Activated CD4-positive, alpha-beta memory T cell treated with anti-CD3 and anti-CD28 coated beads for 36 hours (primary cell): ENCODE measurements at places on chromosomes 3 and 15. TPM values are rescaled to one million over a fixed set of nuclear protein-coding genes. Genes with fewer than 3 reads are reported as not detected.

DNA sequence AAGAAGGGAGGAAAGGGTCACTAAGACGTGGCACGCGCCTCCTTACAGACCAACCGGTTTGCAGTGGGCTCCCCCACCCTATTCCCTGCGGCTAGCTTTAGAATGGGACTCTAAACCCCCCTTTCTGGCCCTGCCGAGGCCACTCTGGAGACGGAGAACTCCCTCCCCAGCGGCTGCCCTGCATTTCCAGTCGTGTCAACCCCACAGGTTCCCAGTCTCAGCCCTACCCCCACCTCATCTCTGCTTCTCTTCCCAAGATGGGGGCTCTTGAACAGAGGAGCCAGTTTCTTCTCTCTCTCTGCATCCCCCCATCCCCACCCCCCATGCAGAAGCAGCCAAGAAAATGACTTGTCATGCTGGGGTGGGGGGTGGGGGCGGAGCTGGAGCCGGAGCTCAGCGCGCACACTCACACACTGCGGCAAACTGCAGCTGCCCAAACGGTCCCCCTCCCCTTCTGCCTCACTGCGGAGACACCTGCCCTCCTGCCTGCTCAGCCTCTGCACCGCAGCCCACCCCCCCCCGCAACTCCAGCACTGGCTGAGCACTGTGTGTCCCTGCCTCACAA, 871 bp downstream of the MAP1A start:
- no peak for DNase-seq

Gene HIGD2B
- total RNA-seq, result 0.31 TPM

GRCh38 chr15:91348752-91349500, 248.9 kb downstream of the SV2B start:
- peak; percentile 21 for DNase-seq

DNA sequence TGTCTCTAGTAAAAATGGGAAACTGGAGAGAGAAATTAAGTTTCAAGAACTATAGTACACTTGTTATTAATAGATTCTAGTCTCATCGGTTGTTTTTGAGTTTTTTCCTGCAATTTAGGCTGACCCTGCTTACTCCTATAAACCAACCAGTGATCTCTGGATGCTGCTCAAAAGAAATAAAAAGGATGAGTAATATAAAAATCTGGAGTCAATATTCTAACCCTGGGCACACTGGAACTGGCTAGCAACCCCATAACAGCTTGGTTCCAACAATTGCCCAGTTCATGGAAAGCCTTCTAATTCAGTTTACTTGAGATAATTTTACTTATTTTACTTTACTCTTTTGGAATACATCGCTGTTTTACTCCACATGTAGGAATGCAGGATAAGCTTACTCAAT, 211.6 kb downstream of the GBE1 start:
- no peak for DNase-seq

Gene SLC22A13
- 0.12 TPM for total RNA-seq

Gene BFSP2
- not detected for total RNA-seq

Gene MTFMT
- 18.2 TPM for total RNA-seq

- no peak for DNase-seq
These were observed 193.7 kb upstream of the MME start for GRCh38 chr3:154886437-154886836.

Gene GJD2
- total RNA-seq, result not detected

Gene WNT5A
- total RNA-seq, result not detected

DNA sequence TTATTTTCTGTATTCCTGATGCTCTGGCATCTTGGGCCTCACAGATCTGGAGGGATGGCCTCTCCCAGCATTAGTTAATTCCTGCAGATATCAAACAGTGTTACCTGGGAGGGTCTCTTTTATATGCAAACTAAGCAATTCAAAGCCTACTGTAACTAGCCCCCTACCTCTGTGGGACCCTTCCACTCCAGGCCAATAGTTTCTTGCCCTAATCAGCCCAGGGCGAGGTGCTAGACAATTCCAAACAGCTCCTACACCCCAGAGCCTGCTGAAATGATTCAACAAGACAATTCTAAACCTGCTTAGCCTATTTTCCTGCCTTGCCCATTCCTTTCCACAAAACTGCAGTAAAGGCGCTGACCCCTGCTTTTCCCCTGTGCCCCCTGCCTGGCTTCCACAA, 106.6 kb upstream of the IGSF10 start:
- no peak for DNase-seq

DNA sequence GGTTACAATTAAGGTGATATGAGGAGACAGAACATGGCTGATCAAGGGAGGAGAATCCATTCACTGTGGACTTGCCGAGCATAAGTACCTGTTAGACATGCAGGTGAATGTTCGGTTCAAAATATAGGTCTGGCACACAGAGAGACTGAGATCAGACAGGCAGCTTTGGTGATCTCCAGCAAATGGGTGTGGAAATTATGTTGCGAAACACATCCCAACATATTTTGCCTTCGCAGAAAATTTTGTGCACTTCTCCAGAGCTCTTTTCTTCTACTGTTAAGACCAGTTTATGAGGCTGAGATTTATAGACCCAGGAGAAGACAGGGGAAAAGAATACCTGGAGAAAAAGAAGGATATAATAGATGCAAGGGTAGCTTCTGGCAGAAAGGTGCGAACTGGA, 183.2 kb downstream of the NEK10 start:
- no peak for DNase-seq

Gene SSUH2
- total RNA-seq, result not detected

DNA sequence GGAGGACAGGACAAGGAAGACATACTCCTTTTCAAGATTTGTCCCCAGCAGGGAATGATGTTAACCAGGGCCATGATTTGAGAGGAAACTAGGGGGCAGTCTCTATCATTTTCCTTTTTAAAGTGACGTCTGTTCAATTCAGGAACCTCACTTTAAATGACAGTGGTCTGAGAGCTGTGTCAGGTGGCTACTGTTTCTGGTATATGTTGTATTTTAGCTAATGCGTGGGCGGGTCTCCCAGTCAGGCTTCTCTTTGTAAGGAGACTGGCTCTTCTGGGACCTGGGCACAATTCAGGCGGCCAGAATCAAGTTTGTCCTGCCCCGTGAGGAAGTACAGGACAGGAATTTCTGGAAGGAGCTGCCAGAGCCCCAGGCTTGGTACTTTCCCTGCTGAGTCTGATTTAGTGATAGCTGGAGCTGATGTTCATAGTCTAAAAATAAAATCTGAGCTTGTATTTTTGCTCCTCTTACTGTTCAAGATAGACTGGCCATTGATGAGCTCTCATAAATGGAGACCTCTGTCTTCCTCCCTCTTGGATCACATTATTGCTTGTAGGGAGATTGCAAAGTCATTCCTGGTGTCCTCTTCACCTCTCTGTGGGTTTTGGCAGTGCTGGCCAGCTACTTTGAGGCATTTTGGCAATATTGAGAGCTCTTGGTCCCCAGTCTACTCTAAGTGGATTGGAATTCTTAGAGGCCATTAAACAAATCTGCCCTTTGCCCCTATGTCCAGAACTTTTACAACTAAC, 25.6 kb downstream of the SQOR start:
- DNase-seq, result no peak

GRCh38 chr3:17755836-17756235, 13.4 kb upstream of the TBC1D5 start:
- no peak for DNase-seq

DNA sequence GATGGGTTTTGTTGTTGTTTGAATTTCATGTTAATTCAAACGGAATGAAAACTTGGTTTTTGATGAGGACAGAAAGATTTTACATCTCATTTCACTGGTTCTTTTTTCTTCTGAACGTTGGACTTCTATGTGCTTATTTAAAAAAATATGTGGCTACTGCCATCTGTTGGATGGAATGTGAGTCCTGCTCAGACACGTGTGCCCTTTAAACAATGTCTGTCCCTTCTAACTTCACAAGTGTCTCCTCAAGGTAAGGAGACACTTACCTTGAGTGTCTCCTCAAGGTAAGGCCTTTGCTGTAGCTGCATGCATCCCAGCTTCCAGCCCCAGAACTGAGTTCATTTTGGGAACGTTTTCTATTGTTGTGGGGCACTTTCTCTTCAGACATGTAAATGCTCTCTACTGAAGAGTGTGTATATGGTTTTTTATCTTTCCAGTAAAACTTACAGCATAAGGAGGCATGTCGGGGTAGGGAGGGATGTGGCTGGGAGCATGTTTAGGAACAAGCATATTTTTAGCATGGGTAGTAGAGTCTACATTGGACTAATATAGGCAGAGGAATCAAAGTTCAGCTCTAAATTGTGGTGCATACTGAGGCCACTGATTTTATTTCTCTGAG, 63.1 kb upstream of the UBE3A start:
- DNase-seq, result no peak

GRCh38 chr3:5891711-5892110, 704.2 kb downstream of the EDEM1 start:
- no peak for DNase-seq

- no peak for DNase-seq
These were observed 13.3 kb downstream of the GRAMD2A start for GRCh38 chr15:72184165-72184811.

Gene FRMD5
- 0.24 TPM for total RNA-seq

DNA sequence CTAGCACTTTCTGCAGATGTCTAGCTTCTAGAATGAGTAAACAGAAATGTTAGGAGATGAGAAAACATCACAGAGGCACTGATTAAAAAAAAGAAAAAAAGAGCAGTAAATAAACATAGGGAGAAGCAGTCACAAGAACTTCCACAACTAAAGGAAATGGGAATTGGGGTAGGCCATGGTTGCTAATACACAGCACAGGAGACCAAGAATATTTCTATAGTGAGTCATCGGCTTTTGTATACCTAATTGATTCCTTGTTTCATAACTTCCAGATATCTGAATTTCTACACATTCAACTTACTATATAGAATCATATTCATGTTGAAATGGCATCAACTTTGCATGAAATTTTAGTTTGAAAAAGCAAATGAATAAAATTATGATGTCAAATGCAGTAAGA, 47.3 kb upstream of the TCF12 start:
- no peak for DNase-seq

Gene SCG5
- total RNA-seq, result 1.6 TPM

Gene NEK10
- total RNA-seq, result 0.48 TPM

Gene SIDT1
- total RNA-seq, result 11.3 TPM

DNA sequence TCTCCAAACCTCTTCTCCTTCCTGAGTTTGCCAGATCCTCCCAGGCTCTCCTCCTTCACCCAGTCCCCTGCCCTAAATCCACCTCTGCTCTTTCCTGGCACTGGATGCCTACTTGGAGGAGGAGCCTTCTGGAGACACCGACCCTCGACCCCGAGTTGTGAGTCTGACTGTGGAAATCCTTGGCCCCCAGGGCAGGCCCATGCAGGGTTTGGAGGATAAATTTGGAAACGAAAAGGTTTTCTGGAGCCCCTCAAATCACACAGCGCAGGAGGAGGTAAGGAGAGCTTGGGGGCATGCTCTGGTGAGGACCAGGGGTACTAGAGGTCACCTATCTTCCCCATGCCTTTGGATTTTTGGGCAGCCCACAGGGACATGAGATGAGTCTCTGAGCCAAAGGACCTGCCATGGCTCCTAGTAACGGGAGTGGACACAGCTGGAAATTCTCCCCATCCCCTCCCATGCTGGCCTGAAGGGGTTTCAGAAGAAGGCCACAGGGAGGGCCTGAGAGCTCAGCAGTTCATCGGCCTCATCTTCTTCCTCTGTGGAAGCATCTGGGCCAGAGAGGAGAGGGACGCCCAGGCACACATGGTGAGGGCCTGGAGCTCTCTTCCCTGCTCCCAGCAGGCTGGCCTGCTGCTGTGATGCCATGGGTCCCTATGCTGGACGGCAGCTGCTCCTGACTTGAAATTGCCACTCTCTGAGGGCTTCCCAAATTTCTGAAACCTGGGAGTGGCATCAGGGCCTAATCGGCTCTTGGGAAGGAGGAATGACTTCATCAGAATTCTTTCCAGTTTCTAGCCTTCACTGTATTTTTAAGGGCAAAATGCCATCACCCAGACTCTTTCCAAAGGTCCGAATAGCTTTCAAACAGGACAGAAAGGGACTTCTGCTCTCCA, 68.6 kb upstream of the ITGA11 start:
- no peak for DNase-seq

DNA sequence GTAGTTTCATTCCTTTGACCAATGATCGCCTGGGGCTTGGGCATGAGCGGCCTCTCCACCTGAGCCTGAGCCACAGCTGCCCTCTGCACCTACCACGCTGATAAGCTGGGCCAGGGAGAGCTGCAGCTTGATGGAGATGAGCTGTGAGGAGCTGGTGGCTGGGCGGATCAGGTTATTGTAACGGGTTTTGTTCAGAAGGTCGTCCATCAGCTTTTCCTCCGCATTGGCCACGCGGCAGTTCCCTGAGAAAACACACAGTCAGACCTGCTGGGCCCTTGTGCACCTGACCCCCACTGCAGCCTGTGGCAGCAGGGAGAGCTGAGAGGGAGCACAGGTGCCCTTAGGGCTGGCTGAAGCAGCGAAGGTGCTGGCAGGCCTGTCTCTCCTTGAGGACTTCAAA, 5.7 kb downstream of the CHRNB4 start:
- no peak for DNase-seq

- DNase-seq, result no peak
These were observed 107.6 kb downstream of the KLF13 start for GRCh38 chr15:31434275-31434587.

Gene IGDCC3
- total RNA-seq, result not detected

GRCh38 chr15:31457631-31458526, 131.2 kb downstream of the KLF13 start:
- peak; percentile 2 for DNase-seq

DNA sequence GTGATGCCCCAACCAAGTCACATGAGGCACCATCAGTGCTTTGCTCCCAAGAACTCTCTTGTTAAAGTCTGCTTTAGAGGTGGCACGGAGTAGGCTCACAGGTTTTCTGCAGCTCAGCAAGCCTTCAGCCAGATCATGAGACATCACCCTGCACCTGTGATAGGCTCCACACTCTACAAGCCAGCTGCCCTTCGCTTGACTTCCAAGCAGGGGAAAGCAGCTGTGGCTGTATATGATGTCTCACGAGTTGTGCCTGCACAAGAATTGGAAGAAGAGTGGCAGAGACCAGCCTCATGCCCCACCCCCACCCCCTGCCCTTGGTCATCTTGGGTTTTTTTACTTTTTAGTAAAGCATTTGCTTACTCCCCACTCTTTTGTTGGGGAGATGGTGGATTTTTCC, 22.5 kb downstream of the MRPS11 start:
- no peak for DNase-seq

- no peak for DNase-seq
These were observed 91.6 kb downstream of the PLD1 start for GRCh38 chr3:171718493-171719185.
